ENCODE measurements at places on chromosomes 6 and 20.

DNA sequence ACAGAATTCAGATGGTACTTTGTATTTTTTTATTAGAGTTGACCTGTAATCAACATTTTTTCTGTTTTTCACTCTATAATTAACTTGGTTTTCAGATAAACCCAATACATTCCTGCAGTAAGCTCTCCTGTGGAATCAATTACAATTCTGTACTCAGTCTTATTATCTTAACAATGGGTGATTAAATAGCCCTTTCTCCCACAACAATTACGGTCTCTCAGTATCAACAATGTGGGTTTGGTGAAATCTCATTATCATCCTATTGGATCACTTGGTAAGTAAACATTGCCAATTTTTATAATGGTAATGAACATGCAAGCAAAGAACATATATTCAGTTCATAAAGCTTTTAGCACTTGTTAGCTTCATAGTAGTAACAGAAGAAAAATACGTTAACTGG is 438.9 kb upstream of the EPHA7 start:
- DNase-seq = no peak

- DNase-seq = no peak
Measured at GRCh38 chr6:170142559-170142958, 148.3 kb downstream of the DLL1 start.

DNA sequence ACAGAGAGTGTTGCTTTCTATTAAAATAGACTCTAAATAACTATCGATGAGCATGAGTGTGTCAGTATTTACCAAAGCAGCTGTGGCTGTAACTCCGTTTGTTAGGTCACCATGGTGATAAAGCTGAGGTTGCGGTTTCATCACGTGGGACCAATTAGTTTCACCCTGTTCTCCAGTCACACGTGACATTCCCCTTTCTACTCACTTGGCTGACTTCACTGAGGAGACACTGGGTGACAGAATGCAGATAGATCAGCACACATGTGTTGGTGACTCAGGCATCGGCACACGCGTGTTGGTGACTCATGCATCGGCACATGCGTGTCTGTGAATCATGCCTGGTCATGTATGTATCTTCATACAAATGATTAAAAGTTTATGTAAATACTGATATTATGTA is 285.4 kb downstream of the THBS2 start:
- peak; percentile 93 for DNase-seq

GRCh38 chr6:55281215-55281614 is 46.1 kb upstream of the GFRAL start:
- no peak for DNase-seq

DNA sequence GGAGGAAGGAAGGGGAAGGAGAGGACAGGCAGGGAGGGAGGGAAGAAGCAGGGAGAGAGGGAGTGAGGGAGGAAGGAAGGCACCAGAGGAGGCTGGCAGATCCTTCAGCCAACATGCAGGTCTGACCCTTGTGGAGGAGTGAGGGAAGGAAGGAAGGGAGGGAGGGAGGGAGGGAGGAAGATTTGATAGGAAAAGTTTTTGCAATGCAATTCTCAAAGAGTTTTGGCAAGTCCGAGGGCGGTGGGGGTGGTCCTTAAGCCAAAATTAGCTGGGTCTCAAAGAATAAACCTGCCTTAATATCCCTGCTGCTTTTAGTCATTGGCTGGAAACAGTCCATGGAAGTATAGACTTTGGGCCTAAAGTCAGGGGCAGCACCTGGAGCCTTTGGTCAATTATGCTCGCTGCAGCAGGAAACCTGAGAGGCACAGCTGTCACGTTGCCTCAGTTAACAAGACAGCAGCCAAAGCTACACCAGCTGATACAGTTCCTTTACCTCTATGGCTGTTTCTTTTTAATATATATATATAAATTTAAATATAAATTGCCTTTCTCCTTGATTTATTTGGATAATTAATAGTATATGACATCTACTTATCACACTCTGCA is 115.7 kb upstream of the RALGAPA2 start:
- no peak for DNase-seq

GRCh38 chr6:149510793-149511512 is 26.1 kb upstream of the ZC3H12D start:
- DNase-seq = no peak

- peak; percentile 30 for DNase-seq
Measured at GRCh38 chr6:90413867-90414266, 117.2 kb upstream of the BACH2 start.

GRCh38 chr6:82506526-82506925 is 142.9 kb downstream of the TPBG start:
- no peak for DNase-seq

DNA sequence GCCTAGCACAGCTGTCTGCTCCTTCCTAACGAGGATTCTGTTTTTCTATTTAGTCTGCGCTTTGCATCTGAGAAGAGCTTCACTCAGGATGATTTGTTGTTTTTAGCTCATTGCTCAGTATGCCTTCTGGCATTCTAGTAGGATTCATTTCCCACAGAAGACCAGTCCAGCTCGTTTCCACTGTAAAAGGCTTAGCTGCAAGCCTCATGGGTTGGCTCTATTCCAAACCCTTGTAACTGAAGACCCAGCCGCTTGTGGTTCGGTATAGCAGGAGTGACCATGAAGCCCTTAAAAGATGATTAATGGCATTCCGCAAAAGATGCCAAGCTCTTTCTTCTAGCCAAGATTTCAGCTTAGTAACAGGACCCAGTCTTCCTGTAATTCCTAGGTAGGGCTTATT is 7.2 kb downstream of the ADGRF1 start:
- DNase-seq = peak; percentile 87

DNA sequence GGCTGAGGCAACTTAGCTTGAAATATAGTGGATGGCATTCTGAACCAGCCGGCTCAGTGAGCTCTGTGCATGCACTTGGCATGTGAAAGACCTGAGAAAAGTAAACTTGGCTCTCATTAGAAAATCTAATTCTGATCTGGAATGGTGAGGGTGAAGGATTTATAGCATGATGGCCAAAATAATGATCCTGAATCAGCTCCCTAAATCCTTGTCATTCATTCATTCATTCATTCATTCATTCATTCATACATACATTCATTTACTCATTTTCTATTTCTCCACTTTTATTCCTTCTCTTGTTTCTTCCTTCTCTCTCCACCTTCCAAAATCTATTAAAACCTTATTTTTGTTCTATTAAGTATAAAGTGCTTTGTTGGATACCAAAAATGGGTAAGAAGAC is 681.1 kb downstream of the DHX35 start:
- no peak for DNase-seq

DNA sequence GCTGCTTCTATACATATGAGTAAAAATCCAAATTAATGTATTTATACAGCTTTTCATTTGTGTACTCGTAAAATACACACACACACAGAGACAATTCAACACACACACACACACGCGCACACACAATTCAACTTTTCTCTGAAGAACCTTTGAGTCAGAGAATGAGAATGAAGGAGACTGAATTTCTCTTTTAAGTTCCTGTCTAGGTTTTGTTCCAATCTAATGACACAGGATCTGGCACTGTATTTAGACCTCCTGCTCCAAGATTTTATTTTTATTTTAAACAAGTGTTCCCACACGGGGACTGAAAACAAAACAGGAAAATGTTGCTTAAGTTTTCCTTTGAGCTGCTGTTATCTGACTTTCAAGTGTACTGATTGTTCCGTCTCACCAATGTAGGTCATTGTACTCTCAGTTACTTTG is 250.8 kb downstream of the LAMA2 start:
- no peak for DNase-seq

GRCh38 chr6:128739112-128739511 is 143.8 kb upstream of the LAMA2 start:
- no peak for DNase-seq

DNA sequence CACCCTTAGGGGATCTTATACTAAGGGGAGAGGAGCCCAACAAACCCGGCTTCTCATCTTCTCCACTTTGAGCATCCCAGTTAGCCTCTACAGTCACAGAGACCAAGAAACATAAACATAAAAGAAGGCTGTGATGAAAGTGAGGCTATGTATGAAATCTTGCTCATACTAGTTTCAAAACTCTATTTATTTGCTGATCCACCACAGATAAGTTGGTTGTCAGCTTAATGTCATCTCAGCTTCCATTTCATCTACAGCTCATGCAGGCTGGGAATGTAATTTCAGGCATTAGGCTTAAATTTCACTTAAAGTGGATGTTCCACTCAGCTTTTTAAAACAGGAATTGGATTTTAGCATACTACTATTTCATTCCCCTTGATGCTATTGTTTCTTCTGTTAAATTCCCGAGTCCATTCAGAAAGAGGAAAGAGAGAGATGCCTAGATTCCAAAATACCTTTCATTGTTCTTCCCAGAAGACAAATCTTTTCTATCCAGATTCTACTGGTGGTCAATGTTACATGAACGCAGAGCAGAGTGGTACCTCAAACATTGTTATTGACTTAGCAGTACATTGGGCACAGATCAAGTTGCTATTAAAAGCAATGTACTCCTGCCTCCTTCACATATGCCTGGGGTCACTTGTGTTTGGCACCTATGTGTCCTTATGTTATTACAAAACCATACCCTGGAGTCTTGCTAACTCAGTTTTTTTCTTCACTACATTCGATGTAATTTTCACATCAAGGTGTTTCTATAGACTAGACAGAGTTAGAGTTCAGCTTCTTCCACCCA is 149.0 kb downstream of the HACE1 start:
- no peak for DNase-seq

DNA sequence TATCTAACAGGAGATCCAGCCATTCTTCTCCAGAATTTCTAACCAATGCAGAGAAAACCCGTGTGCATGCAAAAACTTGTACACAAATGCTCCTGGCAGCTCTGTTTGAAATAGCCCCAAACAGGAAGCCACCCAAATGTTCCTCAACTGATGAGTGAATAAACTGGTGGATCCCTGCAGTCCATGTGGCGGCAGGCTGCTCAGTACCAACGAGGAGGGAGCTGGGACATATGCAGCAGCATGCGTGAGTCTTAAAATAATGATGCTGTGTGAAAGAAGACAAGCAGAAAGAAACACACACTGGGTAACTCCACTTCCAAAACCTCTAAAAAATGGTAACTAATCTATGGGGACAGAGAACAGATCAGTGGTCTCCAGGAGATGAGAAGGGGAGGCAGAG is 542.1 kb upstream of the AGPAT4 start:
- DNase-seq = no peak

DNA sequence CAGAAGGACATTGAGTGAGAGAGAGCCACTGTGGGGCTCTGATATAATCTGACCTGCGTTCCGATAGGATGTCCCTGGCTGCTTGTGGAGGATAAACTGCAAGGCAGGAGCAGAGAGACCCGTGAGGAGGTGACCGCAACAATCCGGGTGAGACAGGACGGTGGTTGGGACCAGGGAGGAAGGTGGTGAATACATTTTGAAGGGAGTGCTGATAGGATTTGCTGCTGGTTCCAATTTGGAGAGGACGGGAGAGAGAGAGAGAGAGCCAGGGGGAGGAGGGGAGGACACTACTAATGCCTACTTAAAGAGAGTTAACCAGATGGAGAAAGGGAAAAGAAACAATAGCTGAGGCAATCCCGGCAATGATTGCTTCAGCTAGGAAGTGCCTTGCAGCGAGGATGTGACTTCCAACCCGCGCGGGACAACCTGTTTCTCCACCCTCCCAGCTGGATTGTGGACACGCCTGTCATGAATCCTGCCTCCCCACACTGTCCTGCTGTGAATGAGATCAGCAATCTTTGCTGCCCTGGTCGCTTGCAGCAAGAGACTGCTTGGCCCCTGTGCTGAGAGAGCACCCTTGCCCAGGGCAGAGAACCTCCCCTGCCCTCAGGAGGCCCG is 199.0 kb upstream of the KCNG1 start:
- DNase-seq = peak; percentile 97

- DNase-seq = peak; percentile 60
Measured at GRCh38 chr6:82408952-82409431, 45.4 kb downstream of the TPBG start.

- peak; percentile 85 for DNase-seq
Measured at GRCh38 chr20:9241232-9241692, 172.4 kb downstream of the PLCB4 start.
